Right ventricle myocardium inferior (tissue), 1 donor: ENCODE measurements at places on chromosomes 7 and 10. TPM values are rescaled to one million over a fixed set of nuclear protein-coding genes. Genes with fewer than 3 reads are reported as not detected.
A peak's percentile ranks its signal among the peaks of the same experiment; 100 is the strongest.

Gene ALOX5
- 7.3 TPM for total RNA-seq

- DNase-seq = no peak
These were observed 8.4 kb downstream of the OLAH start for GRCh38 chr10:15052121-15052520.

DNA sequence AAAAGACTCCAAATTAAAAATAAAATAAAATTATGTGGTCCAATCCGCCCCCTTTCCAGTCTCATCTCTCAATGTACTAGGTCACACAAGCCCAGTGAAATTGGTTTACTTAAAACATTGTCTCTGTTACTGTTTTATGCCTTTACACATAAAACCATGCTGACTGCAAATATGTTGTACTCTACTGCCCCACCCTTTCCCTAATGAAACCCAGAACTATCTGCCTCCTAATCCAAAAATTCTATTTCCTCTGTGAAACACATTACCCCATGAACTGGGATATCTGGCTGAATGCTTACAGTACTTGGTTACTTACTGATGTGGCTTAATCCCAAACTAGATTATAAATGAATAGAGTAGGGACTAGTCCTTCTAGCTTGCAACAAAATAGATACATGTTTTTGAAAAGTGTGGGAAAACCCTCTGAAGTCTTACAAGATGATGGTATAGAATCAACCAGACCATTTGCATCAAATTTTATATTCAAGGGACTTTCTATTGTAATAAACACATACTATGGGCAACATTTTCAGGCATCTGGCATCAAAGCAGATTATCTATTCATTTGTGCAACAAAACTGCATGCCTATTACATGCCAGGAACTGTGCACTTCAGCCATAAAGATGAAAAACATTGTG is 10.0 kb upstream of the KMT2E start:
- no peak for DNase-seq

Gene ANKRD22
- total RNA-seq = not detected

Gene ADAMTS14
- 0.43 TPM for total RNA-seq

Gene LEP
- 2.7 TPM for total RNA-seq

GRCh38 chr7:5212633-5213285 is 22.7 kb downstream of the WIPI2 start:
- DNase-seq = no peak

DNA sequence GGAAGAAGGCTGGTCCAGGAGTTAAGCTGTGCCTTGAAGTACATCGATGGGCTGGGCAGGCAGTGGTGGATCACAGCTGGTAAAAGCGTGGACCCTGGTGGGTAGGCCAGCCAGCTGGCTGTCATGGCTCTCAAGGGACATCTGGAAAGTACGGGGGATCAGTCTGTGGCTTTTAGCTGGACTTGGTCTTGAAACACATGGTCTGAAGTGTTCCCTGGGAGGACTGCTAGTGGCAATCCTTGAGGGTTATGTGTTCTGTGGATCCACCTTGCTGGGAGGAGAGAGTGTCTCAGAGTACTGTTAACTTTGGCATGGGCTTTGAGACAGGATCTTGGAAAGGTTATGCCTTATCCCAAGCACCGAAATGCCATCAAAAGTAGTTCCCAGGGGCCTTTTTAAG is 754.3 kb downstream of the SUGCT start:
- DNase-seq = no peak

- DNase-seq = no peak
These were observed 10.9 kb upstream of the SP8 start for GRCh38 chr7:20797462-20798080.

- DNase-seq = no peak
These were observed 122.6 kb downstream of the DKK1 start for GRCh38 chr10:52436664-52437063.

DNA sequence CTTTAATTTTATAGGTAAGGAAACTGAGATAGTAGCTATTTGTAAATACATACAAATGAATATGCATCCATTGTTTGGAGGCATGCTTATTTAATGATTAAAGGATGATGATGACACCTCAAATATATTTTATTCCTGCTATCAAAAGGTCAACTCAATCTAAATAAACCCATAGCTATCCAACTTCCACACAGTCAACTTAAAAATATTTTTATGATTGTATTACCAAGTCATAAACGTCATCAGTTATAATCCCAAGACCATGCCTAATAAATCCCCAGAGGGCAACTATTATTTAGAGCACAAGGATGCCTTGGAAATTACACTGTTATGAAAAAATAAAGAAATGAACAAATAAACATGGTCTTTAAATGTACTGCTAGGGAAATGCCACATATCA is 102.1 kb downstream of the MPP7 start:
- no peak for DNase-seq

DNA sequence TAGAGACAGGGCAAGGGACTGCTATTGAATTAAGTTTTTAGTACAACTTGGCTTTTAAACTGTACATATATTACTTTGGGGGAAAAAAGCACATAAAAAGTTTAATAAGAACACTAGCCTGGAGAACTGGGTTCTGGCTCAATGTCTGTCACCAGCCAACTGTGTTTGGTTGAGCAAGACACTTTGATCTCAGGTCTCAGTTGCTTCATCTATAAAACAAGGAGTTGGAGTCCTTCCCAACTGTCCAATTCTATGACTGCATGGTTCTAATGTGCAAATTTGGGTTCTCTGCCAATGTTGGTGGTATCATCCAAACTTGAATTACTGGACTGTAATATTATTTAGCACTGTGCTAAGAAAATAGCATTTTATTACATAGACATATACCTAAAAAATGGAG is 50.3 kb downstream of the ATXN7L1 start:
- DNase-seq = no peak

Gene HOXA6
- not detected for total RNA-seq

- DNase-seq = no peak
These were observed 106.3 kb downstream of the GRK5 start for GRCh38 chr10:119313644-119314043.

Gene TMEM139
- total RNA-seq = 14.8 TPM

Gene CNNM1
- total RNA-seq = 0.16 TPM

Gene PLA2G12B
- 0.27 TPM for total RNA-seq

DNA sequence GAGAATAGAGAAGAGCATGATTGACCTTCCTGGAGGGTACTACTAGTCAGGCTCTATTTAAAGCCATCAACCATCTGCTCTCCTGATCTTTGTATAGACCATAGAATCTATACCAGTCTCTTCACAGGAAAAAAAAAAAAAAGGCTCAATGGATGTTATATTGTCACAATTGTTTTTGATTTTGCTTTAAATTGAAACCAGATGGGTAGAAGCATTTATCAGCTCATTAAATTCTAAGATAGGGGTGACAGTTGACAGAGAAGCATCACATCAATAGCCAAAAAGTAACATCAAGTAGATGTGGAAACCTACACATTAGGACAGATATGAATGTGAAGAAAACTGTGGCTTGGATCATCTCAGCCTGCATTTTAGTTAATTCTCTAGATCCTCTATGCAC is 558.9 kb upstream of the MBL2 start:
- DNase-seq = no peak

DNA sequence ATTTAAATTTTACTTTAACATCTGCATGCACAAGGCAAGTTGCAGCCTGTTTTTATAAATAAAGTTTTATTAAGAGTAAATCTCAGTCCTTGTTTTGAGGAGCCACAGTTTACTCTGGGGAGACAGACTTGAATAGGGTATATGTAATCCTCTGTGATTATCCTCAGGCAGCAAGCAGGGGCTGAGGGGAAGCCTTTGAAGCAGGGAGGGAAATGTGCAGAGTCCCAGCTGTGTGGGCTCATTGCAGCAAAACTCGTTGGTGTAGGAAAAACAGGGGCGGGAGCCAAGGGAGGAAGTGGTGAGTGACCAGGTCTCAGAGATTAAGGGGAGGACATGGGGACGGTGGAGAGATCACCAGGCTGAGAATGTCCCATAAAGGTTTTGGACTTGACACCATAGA is 34.3 kb upstream of the SMC3 start:
- DNase-seq = no peak

DNA sequence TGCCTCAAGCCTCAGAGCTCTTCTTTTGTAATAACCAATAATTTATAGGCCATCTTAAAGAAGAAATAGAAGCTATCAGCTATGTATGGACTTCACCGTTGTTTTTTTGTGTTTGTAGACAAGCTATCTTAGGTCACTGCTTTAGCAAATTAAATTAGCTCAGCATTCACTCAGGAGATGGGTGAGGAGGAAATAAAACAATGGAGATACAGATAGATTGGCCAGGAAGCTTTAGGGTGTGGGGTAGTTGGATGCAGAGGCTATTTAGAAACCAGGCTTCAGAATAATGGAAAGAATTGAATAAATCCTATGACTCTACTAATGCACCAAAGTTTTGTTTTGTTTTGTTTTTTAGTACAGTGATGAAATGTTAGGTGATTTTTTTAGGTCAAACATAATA is 66.1 kb downstream of the MDFIC start:
- no peak for DNase-seq

DNA sequence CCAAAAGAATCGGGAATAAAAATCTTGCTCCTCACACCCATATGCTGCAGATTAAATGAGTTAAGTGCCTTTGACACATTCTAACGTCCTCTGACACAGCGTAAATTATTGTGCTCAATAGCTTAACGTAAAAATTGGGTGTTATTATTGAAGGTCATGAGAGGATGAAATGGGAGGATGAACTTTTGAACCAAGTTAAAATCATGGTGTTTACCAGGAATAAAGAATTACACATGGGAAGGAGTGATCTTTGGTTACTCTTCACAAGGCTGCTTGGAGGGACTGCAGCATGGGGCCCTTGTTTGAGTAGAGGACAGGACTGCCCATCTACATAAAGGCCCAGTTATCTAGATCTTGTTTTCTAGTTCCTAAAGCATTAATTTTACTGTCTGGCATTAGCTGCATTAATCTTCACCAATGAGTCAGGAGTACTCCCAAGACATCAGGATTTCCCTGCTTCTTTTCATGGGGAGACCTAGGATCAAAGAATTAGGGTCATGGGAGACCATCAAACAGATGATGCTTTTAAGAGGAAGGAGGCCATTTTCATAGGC is 84.9 kb upstream of the PRR15 start:
- DNase-seq = no peak

DNA sequence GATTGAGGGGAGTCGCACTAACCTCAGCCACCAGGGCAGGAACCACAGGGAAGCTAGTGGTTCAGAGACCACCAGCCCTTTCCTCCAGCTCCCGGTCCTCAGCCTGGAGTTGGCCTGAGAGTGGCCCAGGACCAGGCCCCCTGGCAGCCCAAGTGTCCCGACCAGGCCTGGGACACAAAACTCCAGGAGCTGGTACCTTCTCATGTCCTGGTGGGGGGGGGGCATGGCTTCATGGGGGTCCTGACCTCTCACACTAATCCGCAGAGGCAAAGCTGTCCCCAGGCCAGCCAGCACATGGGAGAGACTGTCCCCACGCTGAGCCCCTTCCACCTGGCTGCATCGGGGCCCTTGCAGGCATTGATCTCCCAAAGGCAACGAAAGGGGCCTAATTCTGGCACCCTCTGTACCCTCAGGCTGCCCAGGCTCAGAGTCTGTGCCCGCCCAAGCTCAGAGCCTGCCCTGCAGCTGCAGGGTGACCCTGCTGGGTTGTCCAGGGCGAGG is 28.2 kb downstream of the GPRIN2 start:
- peak; percentile 70 for DNase-seq

Gene ANKRD30A
- total RNA-seq = not detected

GRCh38 chr7:141949451-141949850 is 2.7 kb upstream of the CLEC5A start:
- no peak for DNase-seq

DNA sequence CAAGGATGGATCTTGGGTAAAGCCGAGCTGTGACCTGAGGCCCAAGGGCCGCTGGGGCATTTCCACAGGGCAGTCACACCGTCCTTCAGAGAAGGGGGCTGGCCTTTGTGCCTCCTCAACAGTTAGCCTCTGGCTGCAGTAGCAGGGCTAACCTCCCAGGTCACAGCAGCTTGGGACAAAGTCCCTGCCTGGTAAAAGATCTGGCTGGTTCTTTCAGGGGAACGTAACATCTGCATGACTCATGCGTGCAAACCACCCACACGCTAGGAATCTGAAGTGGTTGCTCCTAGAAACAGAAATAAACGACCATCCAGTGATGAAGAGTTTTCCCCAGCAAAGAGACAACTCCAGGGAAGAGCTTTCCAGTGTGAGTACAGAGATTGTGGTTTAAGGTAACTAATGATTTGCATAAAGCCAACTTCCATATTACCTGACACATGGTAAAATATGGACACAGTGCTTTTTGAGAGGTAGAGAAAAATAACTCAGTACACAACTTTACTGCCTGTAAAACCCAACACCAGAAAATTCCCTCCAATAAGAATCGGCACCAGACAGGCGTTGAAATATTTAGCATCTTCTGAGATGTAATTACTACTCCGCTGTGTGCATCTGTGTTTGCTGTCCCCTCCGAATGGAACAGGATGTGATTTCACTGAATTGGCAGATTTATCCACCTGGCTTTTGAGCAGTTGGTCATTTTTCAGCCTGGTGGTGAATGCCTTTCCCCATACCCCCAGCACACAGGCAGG is 84.9 kb upstream of the ADRB1 start:
- DNase-seq = no peak

Gene PIK3CG
- total RNA-seq = 2.5 TPM

DNA sequence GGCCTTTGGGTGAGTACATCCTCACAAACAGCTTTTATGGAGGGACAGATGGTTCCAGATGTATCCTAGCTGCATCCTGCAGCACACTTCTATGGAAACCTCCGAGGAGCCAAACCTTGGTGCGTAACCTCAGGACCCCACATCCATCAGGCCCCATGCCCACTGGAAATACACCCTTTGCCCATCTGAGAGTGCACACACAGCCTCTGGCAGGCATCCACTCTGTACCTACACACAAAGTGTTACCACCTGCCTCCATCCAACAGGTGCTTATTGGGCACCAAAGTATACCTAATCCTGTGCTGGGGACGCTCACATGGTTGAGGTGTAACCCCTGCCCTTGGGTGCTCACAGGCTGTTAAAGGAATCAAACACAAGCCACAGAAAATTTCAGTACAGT is 117.9 kb downstream of the ADCY1 start:
- peak; percentile 20 for DNase-seq
